ENCODE measurements at places on chromosomes 3 and 15.

DNA sequence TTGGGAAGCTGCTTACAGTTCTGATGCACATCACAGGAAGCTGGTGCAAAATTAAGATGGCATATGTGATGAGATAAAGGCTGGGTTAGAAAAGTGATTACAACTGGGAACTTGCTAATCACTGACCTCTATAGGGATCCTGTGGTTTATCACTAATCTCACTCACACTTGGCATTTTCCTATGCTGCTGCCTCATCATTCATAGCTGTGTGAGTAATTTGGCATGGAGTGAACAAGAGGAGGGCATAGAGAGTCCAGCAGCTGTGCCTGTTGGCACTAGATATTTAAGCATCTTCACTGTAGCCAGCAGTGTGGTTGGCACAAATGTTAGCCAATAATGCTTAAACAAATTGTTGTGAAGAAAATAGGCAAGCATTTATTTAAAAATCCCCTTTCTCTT lies 217.7 kb upstream of the CGNL1 start:
- DNase-seq: peak; percentile 50

DNA sequence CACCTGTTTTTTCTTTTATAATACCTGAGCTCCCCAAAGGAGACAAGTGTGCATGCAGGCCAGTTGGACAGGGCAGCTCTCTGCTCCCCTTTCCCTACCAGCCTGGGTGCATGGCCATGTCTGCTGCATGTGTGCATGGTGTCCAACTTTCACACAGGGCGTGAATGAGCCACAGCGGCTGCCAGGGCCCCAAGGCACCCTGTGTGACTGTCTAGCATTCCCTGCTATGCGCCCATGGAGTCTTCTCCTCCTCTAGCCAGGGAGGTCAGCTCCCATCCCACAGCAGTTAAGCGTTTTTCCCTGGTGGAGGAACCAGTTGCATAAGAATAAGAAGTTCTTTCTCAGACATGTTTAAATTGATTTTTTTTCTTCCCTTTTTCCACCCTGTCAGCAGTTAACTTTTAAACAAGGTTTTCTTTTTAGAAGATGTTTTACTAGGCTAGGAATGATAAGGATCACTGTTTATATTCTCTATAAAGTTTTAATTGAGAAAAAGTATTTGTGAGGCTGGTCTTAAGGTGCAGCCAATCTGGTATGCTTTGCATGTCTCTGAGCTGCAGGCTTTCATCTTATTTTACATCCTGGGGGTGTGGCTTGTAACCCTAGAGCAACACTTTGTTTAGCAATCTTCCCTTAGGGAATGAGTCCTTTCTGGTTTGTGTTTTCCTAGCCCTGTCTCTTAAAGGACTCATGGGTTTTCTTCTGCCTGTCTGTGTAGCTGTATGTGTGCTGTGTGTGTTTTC lies 20.5 kb upstream of the OR5H1 start:
- DNase-seq: peak; percentile 2

GRCh38 chr3:141255846-141256261 lies 24.2 kb downstream of the PXYLP1 start:
- DNase-seq: peak; percentile 83

DNA sequence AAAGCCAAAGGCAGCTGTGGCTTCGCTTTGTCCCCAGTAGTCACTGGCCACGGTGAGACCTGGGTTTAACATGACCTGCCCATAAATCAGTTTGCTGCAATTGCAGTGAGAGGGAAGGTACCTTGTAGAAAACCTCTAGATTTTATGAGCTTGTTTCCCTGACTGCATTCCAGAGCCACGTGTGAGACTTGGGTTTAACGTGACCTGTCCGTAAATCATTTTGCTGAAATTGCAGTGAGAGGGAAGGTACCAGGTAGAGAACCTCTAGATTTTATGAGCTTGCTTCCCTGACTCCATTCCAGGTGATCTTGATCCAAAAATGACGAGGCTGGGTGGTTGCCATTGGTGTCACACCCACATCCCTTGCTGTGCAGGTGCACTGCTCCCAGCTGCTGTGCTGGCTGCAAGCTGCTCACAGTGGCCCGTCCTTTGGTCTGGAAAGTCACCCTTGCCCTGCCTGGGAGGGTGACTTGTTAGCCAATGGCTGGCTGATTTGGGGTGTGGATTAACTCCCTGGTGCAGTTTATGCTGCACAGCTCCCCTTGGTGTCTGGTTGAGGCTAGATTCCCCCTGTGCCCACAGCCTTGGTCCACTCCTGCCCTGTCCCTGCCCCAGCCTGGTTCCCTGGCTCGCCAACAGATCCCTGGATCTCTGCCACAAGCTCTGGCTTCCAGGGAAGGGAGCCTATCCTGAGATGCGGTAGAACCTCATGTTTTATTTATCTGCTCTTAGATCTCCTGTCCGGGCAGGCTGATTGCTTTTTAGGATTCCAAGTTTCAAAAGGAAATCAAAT lies 192.7 kb upstream of the CTDSPL start:
- DNase-seq: no peak

GRCh38 chr3:112604536-112604935 lies 36.4 kb downstream of the CCDC80 start:
- DNase-seq: no peak

DNA sequence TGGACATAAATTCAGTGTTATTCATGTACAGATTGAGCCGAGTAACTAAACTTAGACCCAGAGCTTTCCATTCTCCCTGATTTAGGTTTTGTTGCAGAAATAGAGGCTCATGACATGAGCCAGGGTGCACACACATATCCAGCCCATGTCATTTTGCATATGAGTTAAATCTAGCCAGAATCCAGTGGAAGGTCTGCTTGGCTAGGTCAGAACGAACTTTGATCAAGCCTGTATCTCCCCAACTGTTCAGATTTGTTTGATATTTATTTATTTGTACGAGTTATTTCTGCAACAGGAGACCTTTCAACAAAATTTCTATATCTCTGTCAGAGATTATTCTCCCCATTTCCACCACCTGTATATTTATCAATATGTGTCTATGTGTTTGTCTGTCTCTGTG lies 247.5 kb upstream of the THBS1 start:
- DNase-seq: no peak

- no peak for DNase-seq
These were observed 149.3 kb downstream of the FMN1 start for GRCh38 chr15:33045066-33045810.

DNA sequence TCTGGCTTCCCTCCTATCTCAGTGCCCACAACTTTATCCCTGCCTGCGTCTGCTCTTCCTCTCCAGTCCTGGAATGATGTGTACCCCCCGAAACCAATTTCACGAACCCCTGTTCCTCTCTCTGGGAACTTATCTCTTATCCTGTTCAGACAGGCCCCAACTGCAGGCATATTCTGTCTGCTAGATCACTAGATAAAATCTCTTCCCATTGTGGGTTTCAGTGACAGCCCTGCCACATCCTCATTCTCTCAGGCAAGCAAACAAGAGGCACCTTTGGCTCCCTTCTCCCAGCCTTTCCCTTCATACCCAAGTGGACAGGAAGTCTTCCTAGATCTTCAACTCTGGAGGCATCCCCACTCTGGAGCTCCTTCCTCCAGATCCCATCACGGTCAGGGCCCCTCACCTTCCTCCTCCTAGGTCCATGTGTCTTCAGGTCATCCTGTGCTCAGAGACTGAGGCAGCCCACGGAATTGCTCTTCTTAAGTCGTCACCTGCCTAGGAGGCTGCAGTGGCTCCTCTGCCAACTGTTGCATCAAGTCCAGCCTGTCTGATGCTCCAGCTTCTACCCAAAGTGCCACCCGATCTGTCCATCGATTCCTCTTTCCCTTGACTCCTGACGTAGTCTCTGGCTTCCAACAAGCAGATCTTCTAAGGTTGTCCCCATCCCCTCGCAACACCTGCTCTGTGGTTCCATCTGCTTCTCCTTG lies 190.8 kb downstream of the SLCO3A1 start:
- DNase-seq: no peak

DNA sequence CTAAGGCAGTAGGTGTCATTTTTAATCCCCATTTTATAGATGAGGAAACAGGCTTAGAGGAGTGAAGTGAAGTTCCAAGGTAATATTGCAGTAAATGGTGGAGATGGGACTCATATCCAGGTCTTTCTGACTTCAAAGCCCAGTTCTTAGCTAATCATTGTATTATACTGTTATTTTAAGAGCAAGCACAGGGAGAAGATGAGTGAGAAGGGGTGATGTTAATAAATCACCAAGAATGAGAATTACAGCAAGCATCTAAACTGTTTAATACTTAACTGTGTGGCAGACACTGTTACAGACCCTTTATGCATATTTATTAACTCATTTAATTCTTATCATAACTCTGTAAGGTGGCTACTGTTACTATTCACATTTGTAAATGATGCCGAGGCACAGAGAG lies 61.2 kb downstream of the VPS8 start:
- DNase-seq: no peak

GRCh38 chr15:50506121-50506520 lies 40.3 kb downstream of the USP50 start:
- DNase-seq: peak; percentile 57

GRCh38 chr3:45337839-45338470 lies 50.4 kb upstream of the LARS2 start:
- no peak for DNase-seq

DNA sequence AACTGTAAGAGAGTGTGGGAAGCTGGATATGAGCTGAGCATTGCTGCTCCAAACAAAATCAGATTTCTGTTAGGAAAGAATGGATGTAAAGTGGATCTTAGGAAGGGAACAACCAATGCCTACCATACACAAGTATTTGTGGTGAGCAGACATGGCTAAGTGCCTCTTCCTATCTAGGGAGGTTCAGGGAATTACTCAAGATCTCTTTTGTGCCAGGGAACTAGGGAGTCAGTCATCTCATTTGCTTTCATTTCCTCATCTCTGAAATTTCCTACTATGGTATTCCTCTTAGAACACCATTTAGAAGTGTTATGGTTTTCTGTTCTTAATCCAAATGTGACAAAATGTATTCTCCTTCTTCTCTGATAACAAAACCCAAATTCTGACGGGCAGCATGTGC lies 396.5 kb downstream of the FHIT start:
- DNase-seq: no peak

DNA sequence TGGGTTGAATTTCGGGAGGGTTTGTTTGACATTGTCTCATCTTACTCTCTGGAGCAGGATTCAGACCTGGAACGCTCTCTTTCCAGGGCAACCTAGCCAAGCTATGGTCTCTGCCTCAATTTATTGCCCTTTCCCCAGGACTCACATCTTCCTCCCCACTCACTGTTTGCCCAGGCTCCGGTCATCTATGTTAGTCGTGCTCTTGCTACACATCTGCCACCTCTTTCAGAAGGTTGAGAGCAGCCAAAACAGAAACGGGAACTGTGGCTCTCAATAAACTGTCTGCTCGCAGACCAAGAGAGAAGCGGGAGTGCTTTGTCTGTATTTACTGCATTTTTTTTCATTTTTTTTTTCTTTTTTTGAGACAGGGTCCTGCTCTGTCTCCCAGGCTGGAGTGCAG lies 81.6 kb downstream of the ST6GAL1 start:
- no peak for DNase-seq

- peak; percentile 56 for DNase-seq
These were observed 547 bp downstream of the WNT7A start for GRCh38 chr3:13879102-13879945.

- no peak for DNase-seq
These were observed 330.3 kb downstream of the SHQ1 start for GRCh38 chr3:72517921-72518424.

GRCh38 chr3:107990433-107990832 lies 100.4 kb downstream of the CD47 start:
- no peak for DNase-seq

DNA sequence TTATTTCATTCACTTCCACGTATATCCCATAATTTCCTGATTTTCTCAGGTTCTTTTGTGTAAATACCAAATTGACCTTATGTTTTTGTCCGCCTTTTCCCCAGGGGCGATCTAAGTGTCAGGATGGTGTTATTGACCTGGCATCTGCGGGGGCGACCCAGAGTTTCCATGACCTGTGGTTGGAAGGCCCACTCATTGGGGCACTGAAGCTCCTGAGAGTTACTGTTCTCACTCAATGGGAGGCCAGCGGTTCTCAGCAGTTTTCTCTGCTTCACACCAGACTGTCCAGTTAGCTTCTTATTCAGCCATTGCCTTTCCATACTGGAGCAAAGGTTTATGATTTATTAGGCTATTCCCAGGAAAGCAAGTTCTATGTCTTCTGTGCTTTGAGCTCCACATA lies 53.3 kb downstream of the B3GALNT1 start:
- peak; percentile 3 for DNase-seq

Data from mesendoderm (in vitro differentiated cells).